ENCODE measurements at places on chromosomes 3 and 15.

DNA sequence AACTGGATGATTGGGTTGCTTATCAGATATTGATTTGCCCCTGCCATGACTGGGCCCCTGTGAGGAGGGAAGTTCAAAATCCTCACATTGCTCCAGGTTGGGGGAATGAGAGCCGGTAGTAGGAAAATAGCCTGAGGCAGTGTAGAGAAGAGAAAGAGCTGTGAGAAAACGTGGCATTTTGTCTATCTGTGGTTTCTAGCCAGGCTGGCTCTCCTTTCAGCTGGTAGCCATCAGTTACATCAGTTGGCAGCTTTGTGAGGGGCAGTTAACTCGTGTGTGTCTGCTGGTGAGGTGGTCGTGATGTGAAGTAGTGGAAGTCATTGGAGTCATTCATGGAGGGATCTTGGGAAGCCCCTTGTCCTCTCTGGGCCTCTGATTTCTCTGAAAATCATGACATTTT lies 5.2 kb downstream of the ESYT3 start:
- no peak for DNase-seq

DNA sequence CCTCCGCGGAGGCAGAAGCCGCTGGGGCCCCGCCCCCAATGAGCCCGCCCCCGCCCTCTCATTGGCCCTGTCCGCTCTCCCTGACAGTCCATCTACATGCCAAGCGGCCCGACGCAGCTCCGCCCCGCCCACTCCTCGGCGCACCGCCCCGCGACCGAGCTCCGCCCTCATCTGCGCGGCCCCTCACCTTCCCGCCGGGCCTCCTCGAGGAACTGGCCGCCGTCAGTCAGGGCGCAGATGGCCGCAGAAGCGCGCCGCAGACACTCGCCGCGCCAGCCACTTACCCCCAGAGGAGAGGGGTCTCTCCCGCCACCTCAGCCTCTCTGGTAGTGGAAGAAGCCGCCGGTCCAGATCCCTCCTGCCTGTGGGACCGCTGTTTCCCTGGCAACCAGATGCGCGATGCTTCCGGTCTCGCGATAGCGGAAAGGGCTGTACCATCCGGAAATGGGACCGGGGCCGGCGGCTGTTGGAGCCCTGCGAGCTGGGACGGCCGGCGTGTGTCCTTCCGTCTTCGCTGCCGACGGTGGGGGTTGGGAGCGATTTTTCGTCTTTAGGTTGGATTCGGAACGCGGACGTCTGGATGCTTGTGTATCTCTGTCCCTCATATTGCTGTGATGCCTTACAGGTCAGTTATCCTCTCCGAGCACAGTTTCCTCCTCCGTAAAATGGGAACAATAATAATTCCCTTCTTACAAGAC lies at the start of gene FSIP1:
FSIP1 (minus strand) TSS at position 401 of the 698 bp plus-strand sequence. CDS start 6,317 bp downstream, outside the sequence.
- DNase-seq = peak; percentile 88

- no peak for DNase-seq
Observed at GRCh38 chr15:62807539-62808130, 234.9 kb upstream of the TPM1 start.

GRCh38 chr3:89699771-89700170 lies 592.4 kb downstream of the EPHA3 start:
- no peak for DNase-seq

Measured in stimulated activated CD8-positive, alpha-beta memory T cell treated with anti-CD3 and anti-CD28 coated beads, Interleukin-4, amount 100 ng/mL, for 1 hour (primary cell).